ENCODE measurements at places on chromosomes 4 and X.

GRCh38 chr4:152588869-152589268 lies 53.0 kb upstream of the FBXW7 start:
- DNase-seq: no peak

GRCh38 chrX:65668377-65669310 lies 1.2 kb downstream of the MSN start:
- peak; percentile 47 for DNase-seq

- DNase-seq: no peak
Observed at GRCh38 chr4:29043411-29043810, 1676.8 kb upstream of the PCDH7 start.

- no peak for DNase-seq
Observed at GRCh38 chrX:43581888-43582539, 74.1 kb upstream of the MAOA start.

DNA sequence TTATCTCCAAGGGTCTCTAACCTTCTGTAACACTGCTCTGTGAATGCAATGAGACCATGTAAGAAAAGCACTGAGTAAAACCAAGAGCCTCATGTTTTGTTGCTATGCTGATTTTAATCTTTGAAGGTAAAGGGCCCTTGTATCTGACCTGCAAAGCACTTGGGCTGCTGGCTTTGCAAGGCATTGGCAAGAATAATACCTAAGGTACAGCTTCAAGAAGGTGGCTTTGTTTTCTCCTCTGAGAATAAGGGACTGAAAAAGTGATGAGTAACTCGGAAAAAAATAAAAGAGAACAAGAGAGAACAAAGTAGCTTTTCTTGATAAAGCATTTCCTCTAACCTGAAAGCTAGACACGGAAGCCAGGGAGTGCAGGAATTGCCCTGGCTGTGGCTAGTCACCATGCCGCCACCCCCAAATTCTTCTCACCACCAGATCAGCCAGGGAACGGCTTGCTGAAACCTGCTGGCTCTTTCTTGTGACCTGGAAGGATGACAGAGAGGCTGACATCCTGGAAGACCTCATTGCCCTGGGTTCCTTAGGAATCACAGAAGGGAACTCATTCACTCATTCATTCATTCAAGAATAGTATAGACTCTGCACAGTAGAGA lies 41.8 kb upstream of the HS3ST1 start:
- DNase-seq: no peak

DNA sequence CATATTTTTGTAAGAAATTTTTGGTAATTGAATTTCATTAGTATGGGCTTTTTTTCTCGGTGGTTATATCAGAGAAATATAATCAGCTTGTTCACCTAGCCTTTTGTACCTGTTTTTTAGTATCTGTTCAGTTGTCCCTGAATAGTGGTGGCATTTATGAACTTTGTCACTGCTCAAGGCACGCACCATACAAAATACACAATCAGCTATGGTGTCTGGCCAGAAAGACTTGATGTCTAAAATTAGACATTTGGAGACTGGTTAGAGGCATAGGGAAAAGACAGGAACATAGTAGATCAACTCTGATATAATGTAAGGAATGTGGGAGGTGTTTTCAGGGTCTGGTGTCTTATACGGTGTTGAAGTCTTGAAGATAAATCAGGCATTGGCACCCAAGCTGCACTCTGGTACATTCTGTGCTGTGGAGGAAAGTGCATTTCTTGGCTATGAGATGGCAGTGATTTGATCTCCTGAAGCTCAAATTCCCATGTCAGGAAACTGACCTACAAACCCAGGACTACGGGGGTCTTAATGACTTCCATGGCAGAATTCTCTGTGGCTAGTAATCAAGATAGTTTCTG lies 3.6 kb downstream of the ART3 start:
- no peak for DNase-seq

DNA sequence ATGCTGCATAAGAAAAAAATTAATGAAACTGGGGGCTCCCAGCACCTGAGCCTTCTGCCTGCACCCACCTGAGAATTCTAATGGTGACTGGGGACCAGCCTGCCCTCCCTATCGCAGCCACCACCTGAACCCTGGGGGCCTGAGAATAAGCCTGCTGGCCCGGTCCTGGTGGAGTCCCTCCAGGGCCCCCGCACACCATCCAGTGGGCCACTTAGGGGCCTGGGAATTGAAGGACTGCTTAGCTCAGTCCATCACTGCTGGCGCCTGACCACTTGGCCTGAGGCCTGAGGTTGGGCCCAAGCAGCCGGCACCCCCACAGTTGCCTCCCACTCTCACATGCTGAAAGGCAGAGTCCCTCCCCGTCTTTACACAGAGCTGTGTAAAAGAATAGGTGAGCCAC lies 230.8 kb downstream of the ENOX2 start:
- DNase-seq: no peak

DNA sequence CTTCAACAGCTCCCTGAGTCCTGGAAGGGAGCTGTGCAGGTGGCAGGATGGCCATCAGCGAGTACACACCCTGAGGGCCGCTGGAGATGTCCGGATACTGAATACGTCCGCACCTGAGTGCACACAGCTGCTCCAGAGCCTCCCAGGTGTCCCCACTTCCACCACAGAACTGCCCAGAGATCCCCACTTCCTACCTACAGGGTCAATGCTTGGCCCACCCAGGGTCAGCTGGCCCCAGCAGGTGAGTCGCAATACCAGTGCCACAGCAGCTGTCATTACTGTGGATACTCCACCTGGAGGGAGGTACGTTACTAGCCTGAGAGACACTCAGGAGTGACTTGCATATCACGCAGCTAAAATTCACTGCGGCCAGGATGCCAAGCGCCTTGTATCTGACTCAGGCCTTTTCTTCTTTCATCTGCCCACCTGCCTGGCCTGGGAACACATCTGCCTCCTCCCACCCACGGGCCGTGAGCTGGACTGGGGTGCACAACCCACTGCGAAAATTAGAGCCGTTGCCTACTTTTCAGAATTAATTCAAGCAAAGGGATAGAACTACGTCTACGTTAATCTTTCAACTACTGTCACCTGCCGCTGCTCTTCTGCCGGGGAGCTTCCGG lies 9.4 kb downstream of the C4orf50 start:
- no peak for DNase-seq

DNA sequence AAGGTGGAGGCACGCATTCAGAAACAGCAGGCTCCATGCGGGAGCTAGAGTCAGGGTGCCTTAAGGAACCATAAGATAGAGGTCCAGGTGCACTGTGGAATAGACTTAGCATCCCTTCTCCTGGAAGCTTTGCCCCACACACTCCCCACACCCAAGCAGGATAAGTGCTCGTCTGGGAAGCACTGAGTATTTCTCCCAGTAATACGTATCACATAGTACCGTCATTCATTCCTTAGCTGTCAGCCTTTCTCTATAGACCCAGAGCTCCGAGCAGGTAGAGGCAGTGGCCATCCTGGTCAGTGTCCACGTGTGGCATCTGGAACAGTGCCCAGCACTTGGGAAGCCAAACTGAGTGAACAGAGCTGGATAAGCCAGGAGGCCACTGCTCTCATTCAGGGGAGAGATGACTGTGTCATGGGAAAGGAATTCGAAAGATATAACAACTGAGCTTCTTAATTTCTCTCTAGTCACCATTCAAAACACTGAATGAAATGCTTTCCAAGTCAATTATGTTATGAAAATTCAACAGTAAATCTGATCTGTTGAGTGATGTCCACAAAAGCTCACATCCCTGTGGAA lies 9.9 kb downstream of the APBB2 start:
- DNase-seq: no peak

- peak; percentile 21 for DNase-seq
Observed at GRCh38 chrX:15758140-15758539, 20.1 kb downstream of the CA5B start.

- DNase-seq: no peak
Observed at GRCh38 chr4:95219109-95219508, 329.7 kb downstream of the UNC5C start.

DNA sequence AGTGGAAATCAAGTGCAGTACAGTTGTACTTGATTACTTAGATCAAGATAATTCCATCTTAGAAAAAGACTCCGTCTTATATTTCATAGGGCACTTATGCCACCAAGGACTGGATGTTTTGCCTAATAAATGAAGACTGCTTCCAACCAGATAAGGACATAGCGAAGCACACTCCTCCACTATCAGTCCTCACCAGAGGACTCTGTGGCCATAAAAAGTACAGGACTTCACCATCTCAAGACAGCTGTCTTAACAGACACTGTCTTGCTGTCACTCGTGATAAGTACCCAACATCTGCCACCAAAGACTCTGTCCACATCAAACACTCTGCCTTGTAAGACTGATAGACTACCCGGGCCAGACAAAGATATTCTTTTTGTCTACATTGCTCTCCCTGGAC lies 352.0 kb downstream of the TRAM1L1 start:
- no peak for DNase-seq

GRCh38 chr4:94766856-94767255 lies 9.1 kb downstream of the BMPR1B start:
- no peak for DNase-seq

DNA sequence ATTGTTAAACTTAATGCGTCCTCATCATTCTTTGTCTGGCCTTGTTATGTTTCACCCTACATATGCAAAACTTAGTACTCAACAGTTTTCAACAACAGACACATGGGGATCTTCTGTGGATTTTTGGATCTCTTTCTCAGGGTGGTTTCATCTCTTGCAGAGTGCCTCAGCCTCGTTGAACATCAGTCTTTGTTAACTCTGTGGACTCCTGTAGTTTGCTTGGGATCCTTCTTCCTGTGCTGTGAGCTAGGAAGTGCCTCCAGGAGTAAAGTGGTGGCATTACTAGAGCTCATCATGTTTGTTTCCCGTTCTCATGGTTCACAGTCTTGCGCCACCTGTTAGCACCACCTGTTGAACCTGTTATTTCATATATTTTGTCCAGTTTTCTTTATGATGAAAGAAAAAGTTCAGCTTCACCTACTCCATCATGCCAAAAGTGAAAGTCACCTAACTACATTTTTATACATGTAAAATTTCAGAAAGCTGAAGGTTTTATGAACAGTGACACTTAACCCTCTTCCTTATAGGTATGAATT lies 27.5 kb upstream of the NDUFC1 start:
- DNase-seq: no peak

DNA sequence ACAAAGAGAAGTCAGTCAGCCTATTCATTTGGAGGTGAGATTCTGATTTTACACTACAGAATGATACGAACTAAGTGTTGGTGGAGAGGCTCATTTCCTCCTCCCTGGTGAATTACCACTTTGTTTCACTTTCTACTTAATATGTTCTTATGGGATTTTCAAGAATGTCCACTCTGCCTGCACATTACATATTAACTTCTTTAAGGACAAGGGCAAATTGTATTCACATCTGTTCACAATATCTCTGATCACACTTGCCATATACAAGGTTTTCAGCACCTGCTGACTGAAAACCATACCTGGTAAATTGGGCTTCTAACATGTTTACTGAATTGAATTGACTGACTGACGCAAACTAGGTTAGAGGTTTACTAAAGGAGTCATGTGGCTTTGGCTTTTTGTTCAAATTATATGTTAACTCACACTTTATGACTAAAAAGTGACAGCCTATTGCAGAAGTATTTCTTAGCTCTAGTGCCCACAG lies 188.4 kb upstream of the MBNL3 start:
- DNase-seq: no peak

DNA sequence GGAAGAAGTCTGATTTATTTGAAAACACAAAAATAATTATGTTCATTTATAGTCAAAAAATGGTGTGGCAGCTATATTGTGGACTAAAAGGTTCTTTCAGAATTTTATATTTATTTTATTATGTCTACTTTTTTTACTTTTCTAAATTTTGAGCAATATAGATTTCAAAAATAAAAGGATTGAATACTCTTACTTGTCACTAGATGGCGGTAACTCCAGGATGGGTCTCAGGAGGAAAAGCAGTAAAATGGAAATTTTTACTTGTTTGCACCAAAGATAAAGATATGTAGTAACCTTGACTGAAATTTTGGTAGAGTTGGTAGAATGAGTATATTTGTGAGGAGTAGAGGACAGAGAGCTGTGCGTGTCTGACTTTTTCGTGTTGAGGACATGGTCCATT lies 14.5 kb upstream of the DACH2 start:
- DNase-seq: no peak

GRCh38 chrX:68919707-68920106 lies 90.9 kb downstream of the EFNB1 start:
- no peak for DNase-seq

GRCh38 chr4:184553891-184554290 lies 79.5 kb upstream of the IRF2 start:
- DNase-seq: no peak

GRCh38 chr4:162871990-162872389 lies 294.7 kb downstream of the NAF1 start:
- DNase-seq: no peak

- no peak for DNase-seq
Observed at GRCh38 chr4:6693231-6694176, at the start of gene S100P. S100P (plus strand) TSS chr4:6693878; CDS start chr4:6693933, 55 bp downstream.
